NCI-H345 (cell line): ENCODE measurements at places on chromosomes 7 and 10.

- DNase-seq: no peak
Measured at GRCh38 chr10:132588301-132589013, 50.9 kb downstream of the INPP5A start.

- DNase-seq: no peak
Measured at GRCh38 chr7:89145801-89146200, 350.3 kb upstream of the TEX47 start.

- no peak for DNase-seq
Measured at GRCh38 chr7:12257582-12257981, 46.5 kb downstream of the TMEM106B start.

GRCh38 chr7:26049081-26049480 is 102.9 kb upstream of the NFE2L3 start:
- no peak for DNase-seq

GRCh38 chr10:103633846-103634245 is 140.3 kb downstream of the NEURL1 start:
- DNase-seq: no peak

- DNase-seq: no peak
Measured at GRCh38 chr7:36760856-36761762, 36.8 kb upstream of the AOAH start.

DNA sequence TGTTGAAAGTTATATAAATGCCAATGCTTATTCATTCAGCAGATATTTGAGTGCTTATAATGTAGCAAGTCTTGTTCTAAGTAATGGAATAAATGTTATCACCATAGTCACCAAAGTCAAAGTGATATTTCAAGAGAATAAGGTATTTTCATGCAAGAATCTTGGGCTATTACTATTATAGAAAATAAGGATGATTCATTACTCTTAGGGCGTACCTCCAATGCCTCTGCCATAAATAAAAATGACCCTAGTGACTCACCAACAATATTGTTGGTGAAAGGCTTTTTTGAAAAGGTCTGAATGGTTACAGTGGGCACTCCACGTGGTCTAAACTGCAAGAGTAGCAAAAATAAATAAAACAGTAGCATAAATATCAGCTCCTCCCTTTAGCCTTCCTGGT is 68.4 kb downstream of the RALA start:
- no peak for DNase-seq
